ENCODE measurements at places on chromosomes 1 and 21.
A peak's percentile ranks its signal among the peaks of the same experiment; 100 is the strongest.

DNA sequence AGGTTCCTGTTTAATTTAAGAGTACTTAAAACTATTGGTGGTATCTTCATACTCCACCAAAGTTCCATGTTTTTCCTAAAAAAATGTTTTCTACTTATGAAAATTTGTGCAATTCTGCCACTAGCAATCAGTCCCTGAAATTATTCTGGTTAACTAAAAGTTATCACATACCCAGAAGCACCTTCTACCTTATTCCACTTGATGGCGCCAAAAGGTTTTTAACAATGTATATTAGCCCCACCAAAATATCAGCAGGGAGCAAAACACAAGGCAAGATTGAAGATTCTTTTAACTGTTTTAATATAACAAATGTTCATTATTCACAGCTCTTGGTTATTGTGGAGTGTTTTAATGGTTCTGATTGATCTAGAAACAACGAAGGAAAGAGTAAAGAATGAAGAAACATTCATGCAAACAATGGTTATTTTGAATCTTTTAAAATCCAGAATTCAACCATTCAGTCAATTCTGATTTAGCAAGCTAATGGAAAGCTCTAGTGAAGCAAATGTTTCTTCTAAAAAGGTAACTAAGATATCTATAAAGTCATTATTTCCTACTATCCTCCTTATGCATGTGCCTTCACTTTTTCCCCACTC lies 67.2 kb downstream of the TTLL7 start:
- peak; percentile 89 for DNase-seq

DNA sequence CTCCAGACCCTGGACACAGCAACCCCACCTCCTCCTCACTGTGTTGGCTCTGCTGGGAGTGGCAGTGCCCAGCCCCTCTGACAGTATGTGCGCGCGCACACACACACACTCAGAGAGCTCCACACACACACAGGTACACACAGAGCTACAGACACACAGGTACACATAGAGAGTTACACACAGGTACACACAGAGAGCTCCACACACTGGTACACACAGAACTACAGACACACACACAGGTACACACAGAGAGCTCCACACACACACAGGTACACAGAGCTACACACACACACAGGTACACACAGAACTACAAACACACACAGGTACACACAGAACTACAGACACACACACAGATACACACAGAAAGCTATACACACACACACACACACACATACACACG lies 6.3 kb upstream of the PRKCZ start:
- no peak for DNase-seq

GRCh38 chr1:99696616-99697015 lies 50.7 kb downstream of the PALMD start:
- DNase-seq: no peak

DNA sequence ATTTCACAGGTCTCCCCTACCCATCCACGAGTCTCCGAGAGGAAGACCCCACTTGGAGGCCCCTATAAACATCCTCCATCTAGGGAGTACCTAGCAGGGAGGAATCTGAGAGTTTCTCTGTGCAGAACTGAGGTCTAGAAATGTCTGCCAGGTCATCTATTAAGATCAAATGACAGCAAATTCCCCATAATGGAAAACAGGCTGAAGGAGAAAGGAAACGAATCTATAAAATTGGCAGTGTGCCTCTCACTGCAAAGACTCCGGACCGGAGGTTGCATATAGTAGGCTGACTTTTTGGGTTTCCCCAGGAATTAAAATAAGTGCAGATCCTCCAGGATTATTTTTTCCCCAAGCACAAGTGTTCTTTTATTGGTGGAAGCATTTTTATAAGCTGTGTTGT lies 57.7 kb downstream of the NMNAT2 start:
- DNase-seq: no peak

DNA sequence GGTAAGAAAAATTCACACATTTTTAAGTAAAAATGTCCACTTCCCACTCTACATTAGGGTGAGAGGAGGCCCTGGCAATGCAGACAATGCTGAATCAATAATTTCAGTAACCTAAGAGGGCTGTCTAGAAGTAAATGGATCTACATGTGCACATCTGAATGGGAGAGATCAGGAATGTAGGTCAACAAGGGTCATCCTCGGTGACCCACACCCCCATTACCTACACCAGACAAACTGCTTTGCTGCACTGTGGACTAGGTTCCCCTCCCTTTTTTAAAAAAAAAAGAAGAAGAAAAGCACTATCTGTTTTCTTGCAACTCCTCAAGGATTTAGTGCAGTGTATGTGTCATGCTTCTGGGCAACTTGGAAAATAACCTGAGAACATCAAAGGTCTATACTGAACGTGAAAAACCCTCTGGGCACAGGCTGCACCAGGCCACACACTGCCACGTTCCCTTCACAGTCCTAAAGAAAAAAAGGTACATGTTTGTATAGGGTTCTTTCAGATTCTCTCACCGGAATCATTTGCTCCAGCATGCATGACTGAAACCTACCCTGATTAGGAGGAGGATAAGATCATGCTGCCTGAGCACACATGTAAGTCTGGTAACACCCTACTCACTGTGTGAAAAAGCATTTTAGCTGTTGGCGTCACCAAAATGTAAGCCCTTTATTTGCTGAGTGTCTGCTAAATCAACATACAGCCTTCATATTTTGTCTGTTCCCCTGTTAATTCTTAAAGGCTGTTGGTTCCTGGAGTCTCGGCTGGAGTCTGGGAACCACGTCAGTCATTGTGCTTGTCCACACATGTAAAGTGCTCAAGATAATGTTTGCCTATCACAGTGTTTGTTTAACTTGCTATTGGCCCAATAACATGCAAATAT lies 341.0 kb downstream of the SMYD3 start:
- no peak for DNase-seq

DNA sequence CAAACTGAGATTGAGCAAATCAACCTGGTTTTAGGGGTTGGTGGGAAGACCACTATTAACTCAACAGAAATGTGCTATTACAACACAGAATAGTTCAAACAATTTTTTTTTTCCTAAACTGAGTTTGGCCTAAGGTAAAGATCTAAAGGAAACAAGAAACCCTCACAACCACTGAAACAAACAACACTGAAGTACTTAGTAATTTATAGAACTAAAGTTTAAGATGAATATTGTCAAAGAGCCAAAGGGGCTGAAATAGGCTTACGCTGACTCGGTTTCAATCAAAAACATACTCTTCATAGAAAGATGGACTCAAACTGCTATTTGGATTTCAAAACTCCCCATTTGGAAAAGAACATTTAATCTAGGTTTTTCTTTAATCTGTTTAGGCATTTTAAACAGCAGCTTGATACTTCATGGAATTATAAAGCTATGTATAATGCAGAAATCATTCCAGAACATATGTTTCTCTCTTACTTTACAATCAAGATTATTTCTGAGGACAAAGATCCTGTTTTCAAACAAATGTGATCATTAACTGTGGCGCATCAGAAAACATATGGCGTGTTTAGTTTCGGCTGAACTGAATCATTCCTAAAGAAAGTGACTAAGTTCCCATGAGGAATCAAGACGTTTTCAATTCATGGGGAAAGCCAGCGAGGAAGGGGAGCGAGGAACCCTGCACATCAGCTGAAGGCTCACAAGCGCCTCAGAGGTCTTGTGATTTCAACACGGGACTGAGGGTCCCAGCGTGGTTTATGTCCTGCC lies 62.7 kb downstream of the SYT6 start:
- DNase-seq: no peak

GRCh38 chr1:162357681-162358266 lies 18.9 kb downstream of the SPATA46 start:
- DNase-seq: peak; percentile 37

- no peak for DNase-seq
These were observed 142.7 kb upstream of the SYT6 start for GRCh38 chr1:114296413-114296812.

- peak; percentile 17 for DNase-seq
These were observed 8.7 kb upstream of the CD34 start for GRCh38 chr1:207919523-207920170.

DNA sequence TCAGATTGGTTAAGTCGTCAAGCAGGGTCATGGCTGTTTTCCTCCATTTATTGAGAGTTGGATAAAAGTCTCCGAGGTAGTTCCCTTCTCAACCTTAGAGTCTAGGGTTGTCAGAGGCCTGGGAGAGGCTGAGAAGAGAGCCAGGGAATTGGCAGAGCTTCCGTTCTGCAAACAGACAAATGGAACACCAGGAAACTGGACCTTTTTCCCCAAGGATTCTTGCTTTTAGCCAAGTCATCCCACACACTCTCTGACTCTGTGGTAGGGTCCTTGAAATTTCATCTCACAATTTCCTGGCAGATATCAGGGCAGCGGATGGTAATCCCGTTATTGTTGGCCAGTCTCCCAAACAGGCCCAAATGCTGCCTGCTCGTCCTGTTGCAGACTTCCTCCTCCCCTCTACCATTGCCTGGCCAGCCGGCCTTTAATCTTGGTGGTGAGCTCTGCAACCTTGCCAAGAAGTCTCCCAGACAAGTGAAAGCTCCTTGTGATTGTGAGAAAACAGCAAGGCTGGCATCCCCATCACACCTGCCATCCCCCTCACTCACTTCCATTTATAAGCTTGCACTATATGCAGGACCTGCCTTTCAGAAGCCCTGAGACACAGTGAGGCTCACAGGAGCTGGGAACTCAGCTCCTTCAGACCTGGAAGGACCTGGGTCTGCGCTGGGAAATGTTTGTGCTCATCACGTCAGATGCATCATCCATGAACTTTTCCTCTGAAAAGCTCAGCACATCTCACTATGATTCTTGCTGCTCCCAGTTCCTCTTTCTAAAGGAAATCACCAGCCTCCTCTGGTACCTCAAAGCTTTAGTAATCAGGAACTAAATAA lies 13.7 kb upstream of the SRP9 start:
- DNase-seq: no peak

DNA sequence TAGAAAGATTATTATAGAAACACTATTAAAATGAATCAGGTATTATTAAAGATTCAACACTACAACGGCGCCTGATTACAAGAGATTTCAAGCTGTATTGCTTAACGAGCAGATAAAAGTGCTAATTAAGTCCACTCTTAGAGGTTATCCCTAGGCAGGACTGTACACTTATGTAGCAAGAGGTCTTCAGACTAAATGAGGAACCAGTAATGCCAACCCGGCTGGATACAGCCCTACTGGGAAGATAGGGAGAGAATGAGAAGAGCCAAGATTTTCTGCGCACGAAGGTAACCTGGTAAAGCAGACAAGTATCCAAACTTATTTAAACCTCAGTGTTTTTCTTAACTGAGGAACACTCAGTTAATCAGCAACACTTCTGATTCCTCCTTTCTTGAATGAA lies 115.7 kb upstream of the HIVEP3 start:
- DNase-seq: peak; percentile 21

GRCh38 chr21:14763695-14764064 lies 217.6 kb upstream of the SAMSN1 start:
- DNase-seq: no peak

DNA sequence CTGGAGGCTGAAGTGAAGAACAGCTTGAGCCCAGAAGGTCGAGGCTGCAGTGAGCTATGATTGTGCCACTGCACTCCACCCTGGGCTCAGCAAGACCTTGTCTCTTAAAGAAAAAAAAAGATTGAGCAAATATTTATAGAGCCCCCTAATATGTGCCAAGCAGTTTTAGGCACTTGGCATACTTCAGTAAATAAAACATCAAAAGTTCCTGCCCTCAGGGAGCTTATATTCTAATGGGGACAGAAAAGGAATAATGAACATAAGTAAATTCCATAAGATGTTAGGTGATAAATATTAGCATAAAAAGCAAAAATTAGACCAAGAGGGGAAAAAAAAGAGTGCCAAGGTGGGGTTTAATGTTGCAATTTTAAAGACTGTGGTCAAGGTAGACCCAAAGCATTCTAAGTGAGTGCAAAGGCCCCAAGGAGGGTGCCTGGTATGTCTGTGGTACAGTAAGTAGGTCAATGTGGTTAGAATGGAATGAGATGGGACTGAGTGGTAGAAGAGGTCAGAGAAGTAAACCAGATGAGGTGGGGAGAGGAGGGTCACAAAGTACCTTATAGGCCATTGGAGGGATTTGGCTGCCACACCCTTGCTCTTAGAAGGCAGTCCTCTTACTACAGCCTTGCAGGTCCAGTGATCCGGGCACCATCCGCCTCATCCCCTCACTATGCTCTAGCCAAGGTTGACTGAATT lies 2.2 kb upstream of the TOE1 start:
- no peak for DNase-seq

- DNase-seq: no peak
These were observed 23.6 kb upstream of the TBX15 start for GRCh38 chr1:119011706-119012105.

DNA sequence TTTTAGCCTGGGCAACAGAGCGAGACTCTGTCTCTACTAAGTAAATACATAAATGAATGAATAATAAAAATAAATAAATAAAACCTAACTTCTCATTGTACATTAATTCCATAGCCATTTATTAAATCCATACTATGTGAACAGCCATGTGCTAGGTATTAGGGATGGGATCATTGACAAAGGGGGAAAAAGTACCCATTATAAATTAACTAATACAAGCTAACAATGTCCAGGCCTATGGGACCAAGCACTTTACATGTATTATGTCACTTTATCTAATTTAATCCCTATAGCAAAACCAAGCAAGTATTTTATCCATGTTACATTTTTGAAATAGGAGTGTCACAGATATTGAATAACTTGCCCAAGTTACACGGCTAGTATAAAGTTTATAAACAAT lies 2.6 kb upstream of the CDC7 start:
- DNase-seq: no peak

GRCh38 chr1:230977761-230978490 lies 735 bp downstream of the TTC13 start:
- peak; percentile 49 for DNase-seq

DNA sequence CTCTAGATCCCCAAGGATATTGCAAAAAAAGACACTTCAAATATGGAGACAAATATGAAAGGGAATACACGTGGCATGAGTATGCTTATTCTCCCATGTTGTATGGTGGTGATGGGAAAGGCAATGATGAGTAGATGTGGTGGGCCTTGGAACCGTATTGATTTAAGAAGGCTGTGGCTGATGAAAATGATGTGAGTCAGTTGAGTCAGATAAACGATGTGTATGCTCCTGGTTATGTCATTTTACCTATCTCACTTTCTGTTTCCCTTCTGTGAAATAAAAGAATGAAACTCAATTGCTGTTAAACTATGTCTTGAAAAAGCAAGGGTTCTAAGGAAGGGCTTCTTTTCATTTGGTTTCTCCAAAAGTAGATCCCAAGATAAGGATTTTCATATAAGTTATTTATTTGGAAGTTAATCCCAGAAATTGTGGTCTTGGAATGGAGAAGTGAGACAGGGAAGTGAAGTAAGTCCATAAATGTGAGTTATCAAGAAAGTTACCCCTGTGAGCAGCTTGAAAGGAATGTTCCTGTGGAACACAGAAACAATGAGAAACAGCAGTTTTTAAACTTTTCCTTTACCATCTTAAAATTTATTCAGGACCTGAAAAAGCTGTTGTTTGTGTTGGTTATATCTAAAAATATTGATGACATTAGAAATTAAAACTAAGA lies 292.0 kb downstream of the DUSP10 start:
- no peak for DNase-seq
